Stimulated activated CD8-positive, alpha-beta memory T cell treated with anti-CD3 and anti-CD28 coated beads, Interleukin-4, amount 100 ng/mL, for 1 hour (primary cell): ENCODE measurements at places on chromosomes 12 and 14.

DNA sequence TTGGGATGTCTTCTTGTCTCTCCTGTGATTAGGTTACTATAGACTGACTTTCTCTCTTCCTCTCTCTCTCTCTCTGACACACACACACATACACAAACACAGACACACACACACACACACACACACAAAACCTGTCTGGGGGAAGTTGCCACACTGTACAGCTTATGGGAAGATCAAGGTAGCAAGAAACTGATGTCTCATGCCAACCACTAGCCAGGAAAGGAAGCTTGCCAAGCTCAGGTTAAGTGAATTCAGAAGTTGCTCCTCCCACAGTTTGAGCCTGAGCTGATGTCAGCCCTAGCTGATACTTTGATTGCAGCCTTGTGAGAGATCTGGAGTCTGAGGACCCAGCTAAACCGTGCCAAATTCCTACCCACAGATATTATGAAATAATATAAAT is 67.1 kb downstream of the PPFIA2 start:
- DNase-seq, result no peak

GRCh38 chr14:99260587-99261551 is 11.1 kb downstream of the BCL11B start:
- no peak for DNase-seq

- DNase-seq, result no peak
Measured at GRCh38 chr14:90373887-90374286, 22.9 kb upstream of the CALM1 start.

DNA sequence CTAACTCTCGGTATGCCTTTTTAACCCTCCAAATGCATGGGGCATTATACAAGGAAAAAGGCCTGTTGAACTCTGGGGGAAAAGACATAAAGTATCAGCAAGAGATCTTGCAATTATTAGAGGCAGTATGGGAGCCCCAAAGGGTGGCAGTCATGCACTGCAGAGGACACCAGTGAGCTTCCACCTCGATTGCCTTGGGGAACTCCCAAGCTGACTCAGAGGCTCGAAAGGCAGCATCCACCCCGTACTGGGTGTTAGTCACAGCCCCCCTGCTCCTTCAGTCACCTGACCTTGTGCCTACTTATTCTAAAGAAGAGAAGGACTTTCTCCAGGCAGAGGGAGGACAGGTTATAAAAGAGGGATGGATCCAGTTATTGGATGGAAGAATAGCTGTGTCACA is 781.4 kb upstream of the TMEM132C start:
- no peak for DNase-seq

DNA sequence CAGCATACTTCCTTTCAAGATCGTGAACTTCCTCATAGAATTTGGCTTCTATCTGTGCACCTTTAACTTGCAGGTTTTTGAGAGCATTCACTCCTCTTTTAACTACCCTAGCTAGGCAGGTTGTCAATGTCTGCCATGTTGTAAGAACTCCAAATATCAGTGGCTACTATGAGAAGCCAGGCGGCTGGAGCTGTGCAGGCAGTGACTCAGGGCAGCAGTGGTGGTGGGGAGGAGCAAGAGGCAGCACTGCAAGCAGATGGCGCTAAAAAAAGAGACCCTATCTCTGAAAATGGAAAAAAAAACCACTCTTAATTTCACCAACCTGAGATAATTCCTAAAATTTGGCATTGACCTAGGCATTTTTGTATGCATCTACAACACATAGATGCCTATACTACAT is 28.5 kb downstream of the YARS2 start:
- no peak for DNase-seq
